ENCODE measurements at places on chromosomes 4 and X. TPM values are rescaled to one million over a fixed set of nuclear protein-coding genes. Genes with fewer than 3 reads are reported as not detected.

GRCh38 chr4:3465698-3466671 lies 2.9 kb downstream of the DOK7 start:
- H3K4me3 ChIP-seq = no peak overlapping the region
- no peak for DNase-seq
- H3K4me1 ChIP-seq = no peaks in the 10 kb centered on the region
- no peaks in the 10 kb centered on the region for H3K36me3 ChIP-seq

DNA sequence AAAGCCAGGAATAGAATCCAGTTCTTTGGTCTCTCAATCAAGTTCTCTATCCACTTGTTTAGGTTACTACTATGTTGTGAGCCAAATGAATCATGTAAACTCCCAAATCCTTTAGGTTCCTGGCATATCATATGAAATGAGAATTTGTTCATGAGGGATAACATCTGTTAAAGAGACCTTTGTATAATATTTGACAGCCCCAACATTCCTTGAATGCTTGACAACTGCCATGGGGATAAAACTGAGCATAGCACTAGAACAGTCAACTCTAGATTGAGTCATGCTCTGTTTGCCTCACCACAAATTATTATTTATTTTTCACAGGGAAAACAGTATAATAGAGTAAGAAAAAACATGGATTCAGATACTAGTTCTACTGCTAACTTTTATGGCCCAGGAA lies 93.3 kb downstream of the NAA11 start:
- no peaks in the 10 kb centered on the region for H3K27me3 ChIP-seq
- no peaks in the 10 kb centered on the region for H3K4me1 ChIP-seq
- no peak overlapping the region for H3K27ac ChIP-seq

The XG gene
- total RNA-seq = not detected

- H3K4me1 ChIP-seq = no peaks in the 10 kb centered on the region
- H3K27ac ChIP-seq = no peak overlapping the region
- H3K27me3 ChIP-seq = peaks cover 5% of the 10 kb centered on the region
- H3K4me3 ChIP-seq = no peak overlapping the region
Measured at GRCh38 chr4:52687696-52688095, 28.6 kb upstream of the USP46 start.

The AGTR2 gene
- not detected for total RNA-seq

The TASL gene
- total RNA-seq = 3.1 TPM

DNA sequence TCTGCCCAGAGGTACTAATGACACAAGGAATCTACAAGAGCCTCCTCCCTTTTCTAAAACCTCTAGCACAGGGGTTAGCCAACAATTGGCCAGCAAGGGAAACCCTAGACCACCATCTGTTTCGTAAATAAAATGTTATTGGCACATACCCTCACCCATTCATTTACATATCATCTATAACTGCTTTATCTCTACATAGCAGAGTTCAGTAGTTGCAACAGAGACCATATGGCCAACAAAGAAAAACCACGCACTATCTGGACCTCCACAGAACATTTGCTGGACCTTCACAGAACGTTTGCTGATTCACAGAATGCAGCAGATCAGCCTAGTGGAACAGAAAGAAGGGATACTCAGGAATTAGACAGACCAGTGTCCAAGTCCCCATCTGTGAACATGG lies 9.4 kb downstream of the SLC2A9 start:
- no peaks in the 10 kb centered on the region for H3K27me3 ChIP-seq
- H3K4me3 ChIP-seq = no peak overlapping the region
- peaks cover 47% of the 10 kb centered on the region for H3K4me1 ChIP-seq
- no peak overlapping the region for H3K27ac ChIP-seq
- no peak for DNase-seq
- no peaks in the 10 kb centered on the region for H3K36me3 ChIP-seq

GRCh38 chr4:7422898-7423180 lies 11.9 kb downstream of the PSAPL1 start:
- H3K36me3 ChIP-seq = no peaks in the 10 kb centered on the region
- no peaks in the 10 kb centered on the region for H3K4me1 ChIP-seq
- no peaks in the 10 kb centered on the region for H3K27me3 ChIP-seq
- H3K27ac ChIP-seq = no peak overlapping the region
- H3K4me3 ChIP-seq = no peak overlapping the region

DNA sequence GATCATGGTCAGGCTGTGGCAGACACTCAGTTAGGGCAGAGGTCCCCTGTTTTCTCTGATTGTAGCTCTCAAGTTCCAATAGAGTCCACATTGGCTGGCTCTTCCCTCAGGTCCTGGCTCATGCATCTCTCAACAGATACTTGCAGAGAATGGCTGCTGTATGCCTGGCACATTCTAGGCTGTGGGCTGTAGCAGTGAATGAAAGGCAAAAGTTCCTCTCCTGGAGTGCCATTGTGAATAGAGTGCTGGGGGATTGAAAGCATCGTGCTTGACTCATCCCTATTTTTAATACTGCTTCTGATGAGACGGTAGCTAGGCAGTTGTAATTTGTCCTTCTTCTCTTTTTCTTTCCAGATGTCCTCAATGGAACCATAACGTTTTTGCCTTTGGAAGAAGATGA lies 5.5 kb downstream of the TRMT44 start:
- H3K27me3 ChIP-seq = no peaks in the 10 kb centered on the region
- H3K27ac ChIP-seq = no peak overlapping the region
- peaks cover 7% of the 10 kb centered on the region for H3K36me3 ChIP-seq
- no peak overlapping the region for H3K4me3 ChIP-seq

DNA sequence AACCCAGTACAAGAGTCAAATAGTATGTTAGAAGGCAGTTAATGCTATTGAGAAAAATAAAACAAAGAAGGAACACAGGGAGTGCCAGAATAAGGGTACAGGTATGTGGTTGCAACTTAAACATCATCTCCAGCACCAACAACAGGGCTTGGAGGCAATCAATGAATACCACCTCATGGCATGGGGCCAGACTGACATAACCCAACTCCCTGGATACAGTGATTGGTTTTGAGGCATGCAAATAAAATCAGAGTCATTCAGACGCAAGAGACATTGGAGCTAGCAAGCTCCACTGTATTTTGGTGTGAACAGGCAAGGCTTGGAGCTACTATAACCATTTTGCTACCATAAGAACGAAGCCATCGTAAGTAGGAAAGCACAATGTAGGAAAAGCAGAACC lies 56.7 kb downstream of the PPP3CA start:
- peaks cover 11% of the 10 kb centered on the region for H3K4me1 ChIP-seq
- no peaks in the 10 kb centered on the region for H3K36me3 ChIP-seq
- H3K27me3 ChIP-seq = no peaks in the 10 kb centered on the region
- no peak for DNase-seq

DNA sequence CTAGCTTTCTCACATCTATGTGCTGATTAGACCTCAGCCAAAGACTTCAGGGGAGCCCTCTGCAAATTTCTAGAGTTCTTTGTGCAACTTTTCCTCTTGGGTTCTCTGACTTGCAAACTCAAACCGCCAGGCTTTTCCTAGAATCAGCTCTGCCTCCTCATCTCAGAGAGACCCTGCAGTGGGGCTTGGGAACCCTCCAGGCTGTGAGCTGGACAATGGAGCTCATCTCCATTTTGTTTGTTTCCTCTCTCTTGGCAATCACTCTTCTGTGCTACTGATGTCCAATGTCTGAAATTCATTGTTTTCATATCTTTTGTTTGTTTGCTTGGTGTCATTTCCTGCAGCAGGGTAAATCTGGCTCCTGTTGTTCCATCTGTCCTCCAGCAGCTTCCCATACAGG lies 33.0 kb downstream of the GYPB start:
- no peaks in the 10 kb centered on the region for H3K36me3 ChIP-seq
- H3K4me1 ChIP-seq = no peaks in the 10 kb centered on the region
- H3K27me3 ChIP-seq = peaks cover 2% of the 10 kb centered on the region
- no peak for DNase-seq
- H3K27ac ChIP-seq = no peak overlapping the region
- H3K4me3 ChIP-seq = no peak overlapping the region

GRCh38 chr4:76341063-76341462 lies 34.5 kb downstream of the STBD1 start:
- no peaks in the 10 kb centered on the region for H3K36me3 ChIP-seq
- H3K4me3 ChIP-seq = no peak overlapping the region
- no peaks in the 10 kb centered on the region for H3K4me1 ChIP-seq
- H3K27ac ChIP-seq = no peak overlapping the region
- DNase-seq = no peak

The ABRAXAS1 gene
- total RNA-seq = 10.3 TPM

DNA sequence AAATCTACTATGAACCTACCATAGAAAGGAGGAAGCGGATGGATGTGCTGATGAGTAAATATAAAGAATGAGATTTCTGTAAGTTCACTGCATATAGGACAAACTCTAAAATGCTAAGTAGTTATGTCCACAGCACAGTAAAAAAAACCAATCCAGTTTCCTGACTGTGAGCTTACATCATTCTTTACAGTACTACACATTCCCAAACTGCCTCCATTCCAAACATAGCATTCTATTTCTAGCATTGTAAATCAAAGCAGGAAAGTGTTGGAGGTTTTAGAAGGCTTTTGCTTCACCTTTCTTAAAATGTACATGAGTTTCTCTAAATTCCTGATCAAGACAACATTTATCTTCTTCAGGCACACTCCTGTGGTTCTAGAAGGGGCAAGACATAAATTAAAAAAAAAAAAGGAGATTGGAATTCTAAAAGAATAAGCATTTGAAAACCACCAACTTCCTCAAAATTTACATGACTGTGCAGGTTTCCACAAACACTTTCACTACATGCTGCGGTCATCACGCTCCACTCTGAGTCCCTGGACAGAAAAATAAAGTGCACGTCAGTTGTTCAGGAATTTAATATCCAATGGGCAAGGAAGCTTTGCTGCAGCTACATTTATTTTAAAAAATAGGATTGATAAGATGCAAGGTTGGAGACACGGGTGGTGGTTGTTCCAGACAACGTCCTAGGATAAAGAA lies 297.6 kb upstream of the STS start:
- no peaks in the 10 kb centered on the region for H3K27me3 ChIP-seq
- H3K4me3 ChIP-seq = no peak overlapping the region
- H3K4me1 ChIP-seq = no peaks in the 10 kb centered on the region
- H3K36me3 ChIP-seq = no peaks in the 10 kb centered on the region

DNA sequence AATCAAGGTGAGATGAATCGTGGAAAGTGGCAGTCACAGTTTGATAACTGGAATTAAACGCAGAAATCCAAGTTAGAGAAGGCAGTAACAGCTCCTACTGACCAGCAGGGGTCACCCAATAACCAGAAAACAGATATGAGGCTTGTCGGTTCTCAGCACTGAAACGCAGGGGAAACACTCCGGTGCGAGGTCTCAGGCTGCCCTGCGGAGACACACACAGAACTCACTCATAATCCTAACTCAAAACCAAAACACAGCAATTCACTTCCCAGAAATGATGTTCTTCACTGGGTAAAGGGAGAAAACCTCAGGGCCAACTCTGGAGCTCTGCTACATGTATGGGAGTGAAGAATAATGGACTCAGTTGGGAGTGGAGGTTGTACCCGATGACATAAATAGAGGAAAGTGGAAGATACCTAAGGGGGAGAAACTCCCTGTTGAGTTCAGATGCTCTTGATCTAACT lies 384.4 kb downstream of the RAPGEF2 start:
- no peak overlapping the region for H3K27ac ChIP-seq
- H3K27me3 ChIP-seq = peaks cover 11% of the 10 kb centered on the region
- no peak overlapping the region for H3K4me3 ChIP-seq
- H3K4me1 ChIP-seq = peaks cover 5% of the 10 kb centered on the region
- peak; percentile 47 for DNase-seq
- no peaks in the 10 kb centered on the region for H3K36me3 ChIP-seq

The DUX4 gene
- not detected for total RNA-seq

The KLHL13 gene
- total RNA-seq = 0.08 TPM

DNA sequence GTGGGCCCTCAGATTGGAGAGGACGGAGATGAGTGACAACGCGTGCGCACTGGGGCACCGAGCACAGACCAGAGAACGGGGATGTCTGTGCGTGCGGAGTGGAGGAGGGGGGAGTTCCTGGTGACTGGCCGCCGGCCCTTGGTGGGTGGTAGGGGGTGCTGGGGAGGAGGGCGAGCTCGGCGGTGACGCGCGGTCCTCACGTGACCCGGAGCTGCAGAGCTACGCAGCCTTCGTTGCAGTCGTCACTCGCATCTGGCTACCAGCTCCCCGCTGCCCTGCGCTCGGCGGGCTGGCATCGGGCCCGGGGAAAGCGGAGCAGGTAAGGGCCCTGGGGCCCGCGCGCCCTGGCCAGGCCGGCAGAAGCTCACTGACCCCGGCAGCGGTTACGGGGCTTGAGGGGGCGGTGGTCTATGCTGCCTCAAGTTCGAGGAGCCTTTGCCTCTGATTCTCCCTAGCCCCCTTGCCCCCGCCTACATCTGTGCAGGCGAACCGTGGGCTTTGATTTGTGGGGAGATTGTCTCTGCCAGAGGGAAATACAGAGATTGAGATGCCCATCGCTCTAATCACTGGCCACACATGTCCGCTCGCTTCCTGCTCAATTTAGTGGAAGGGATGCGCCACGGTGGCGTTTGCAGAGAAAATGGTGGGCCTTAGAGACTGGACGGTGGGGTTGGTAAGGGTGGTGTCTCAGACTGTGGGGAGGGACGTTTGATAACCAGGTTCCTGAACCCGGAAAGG lies at the start of gene ARMCX4:
Gene ARMCX4 (plus strand): TSS at position 245 of the 738 bp plus-strand sequence. CDS start 3,134 bp downstream, outside the sequence.
- H3K36me3 ChIP-seq = no peaks in the 10 kb centered on the region
- H3K4me1 ChIP-seq = peaks cover 7% of the 10 kb centered on the region
- H3K27me3 ChIP-seq = peaks cover 4% of the 10 kb centered on the region

All from activated CD8-positive, alpha-beta T cell treated with anti-CD3 and anti-CD28 coated beads, Interleukin-2, amount 10 ng/mL, durations not matched to agents 7 days and 5 days (primary cell).